IPS DF 19.7 (cell line): ENCODE measurements at places on chromosomes 11 and 22.

DNA sequence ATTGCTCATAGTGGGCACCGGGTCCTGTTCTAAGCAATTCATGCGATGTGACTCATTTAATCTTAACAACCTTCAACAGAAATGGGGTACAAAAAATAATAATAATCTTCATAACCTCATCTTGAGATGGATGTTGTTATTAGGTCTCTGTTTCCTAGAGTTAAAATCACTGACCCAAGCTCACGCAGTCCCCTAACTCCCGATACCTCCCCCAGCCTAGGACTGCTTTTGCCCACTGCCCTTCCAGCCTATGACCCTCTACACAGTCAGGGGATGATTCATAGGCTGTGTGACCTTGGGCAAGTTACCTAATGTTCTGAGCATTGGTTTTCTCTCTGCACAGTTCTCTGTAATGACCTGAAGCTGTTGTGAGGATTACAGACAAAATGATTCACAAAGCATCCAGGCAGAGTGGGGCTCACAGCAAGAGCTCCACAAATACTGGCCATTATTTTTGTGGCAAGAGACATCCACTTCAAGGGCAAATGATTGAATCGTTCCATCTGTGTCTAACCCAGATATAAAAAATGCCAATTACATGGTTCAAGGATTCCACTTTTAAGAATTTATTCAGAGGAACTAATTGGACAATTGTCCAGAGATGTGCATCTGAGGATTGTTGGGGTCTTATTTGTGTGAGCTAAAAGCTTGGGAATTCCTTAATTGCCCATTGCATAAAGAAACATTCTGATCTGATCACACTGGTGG lies 20.0 kb downstream of the MTFP1 start:
- no peak for DNase-seq

DNA sequence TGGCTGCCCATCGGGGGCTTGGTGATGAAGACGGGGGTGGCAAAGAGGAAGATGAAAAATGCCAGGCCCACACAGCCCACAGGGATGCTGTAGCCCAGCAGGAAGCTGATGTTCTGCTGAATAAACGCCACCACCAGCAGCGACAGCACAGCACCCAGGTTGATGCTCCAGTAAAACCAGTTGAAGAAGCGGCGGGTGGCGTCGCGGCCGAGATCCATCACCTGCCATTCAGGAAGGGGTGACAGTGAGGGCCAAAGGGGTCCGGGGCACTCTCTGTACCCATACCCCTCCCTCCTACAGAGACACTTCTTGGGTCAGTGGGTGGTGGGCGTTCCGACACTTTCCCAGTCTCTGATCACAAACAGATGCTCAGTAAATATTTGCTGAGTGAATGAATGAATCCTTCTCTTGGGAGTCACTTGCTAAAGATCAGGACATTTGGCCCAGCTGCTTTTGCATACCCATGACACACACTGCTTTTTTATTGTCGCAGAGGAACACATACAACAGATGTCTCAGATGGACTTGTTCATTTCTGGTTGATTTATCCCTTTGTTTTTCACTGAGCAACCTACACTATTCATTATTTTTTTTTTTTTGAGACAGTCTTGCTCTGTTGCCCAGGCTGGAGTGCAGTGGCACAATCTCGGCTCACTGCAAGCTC lies 5.2 kb downstream of the SLC15A3 start:
- DNase-seq = no peak

DNA sequence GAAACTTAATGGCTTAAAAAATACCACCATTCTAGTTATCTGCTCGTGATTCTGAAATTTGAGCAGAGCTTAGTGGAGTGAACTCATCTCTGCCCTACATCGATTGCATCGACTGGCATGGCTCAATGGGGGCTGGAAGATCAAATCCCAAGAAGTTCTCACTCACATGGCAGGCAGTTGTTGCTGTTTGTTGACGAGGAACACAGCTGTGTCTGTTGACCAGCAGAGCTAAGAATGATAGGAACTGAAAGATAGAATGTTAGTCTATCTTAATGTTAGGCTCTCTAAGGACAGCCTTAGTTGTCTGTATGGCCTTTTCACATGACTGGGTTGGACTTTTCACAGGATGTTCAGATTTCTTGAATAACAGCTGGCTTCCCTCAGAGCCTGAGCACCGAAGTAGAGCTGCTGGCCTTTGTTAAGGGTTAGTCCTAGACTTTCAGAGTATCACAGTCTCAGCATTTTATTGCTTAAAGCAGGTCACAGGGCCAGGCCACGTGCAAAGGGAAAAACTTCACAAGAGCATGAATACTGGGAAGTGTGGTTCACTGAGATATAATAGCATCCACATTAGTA lies 31.6 kb upstream of the IZUMO1R start:
- no peak for DNase-seq

DNA sequence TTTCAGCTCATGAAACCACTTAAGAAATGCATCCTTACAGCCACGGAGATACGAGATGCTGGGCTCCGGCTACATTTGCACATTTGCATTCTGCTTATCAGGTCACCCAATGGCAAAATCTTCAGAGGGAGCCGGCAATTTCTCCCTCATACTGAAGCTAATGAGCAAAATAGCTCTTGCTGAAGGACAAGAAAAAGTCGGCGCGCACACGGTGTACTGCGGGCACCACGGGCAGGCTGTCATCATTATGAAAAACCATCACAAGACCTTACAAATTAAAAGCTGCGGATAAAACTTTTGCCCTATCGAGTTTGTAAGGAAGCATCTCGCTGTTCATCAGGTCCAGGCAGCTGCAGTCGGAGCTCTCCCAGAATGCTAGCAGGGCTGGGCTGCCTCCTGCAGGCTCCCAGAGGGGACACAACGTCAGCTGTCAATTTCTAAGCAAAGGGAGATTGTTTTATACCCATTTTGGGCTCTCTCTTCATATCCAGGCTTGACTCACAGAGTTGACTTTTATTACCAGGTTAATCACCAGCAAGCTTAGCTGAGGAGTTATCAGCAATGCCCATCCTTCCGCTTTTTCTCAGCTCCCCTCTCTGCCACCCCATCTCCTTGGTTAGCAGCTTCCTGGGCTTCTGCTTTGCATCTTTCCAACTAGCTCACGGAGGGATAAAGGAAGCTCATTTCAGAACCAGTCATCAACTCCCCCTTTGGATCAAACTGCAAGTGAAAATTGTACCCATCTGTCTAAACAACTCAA lies 375.1 kb downstream of the OPCML start:
- DNase-seq = no peak

DNA sequence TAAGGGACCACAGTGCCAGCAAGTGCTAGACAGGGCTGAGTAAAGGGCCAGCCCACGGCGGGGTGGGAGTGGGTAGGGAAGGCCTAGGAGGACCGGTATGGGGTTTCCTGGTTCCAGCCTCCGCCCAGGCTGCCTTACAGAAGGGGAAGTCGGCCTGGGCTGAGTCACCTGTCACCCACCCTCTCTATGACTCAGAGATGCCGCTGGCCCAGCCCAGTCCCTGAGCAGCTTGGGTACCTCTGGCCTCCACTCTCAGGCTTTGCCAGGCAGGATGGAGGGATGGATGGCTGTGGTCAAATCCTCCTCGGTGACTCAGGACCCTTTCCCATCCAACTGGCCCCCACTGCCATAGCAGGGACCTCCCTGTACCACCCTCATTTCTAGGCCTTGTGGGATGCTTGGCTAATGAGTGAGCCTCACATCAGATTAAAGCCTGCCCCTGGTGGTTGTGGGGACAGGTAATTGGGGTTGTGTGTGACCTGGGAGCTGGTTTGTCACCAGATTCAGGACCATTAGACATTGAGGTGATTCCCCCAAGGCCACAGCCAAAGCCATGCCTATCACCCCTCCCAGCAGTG lies 13.9 kb downstream of the SLC35E4 start:
- DNase-seq = no peak

GRCh38 chr22:25067851-25068421 lies 115.4 kb downstream of the KIAA1671 start:
- no peak for DNase-seq

DNA sequence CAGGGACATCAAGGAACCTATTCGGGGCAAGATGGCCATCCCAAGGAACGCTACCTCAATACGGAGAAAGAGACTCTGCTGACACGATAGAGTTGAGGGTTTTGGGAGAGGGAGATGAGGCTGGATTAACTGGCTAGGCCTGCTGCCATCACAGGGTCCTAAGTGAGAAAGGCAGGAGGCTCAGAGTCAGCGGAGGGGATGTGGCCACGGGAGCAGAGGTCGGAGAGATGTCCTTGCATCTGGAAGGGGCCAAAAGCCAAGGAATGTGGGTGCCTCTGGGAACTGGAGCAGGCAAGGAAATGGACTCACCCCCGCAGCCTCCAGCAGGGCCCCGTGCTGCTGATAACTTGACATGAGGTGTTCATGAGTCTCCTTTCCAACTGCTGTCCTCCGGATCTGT lies 31.0 kb upstream of the RFPL3 start:
- no peak for DNase-seq

- DNase-seq = no peak
Measured at GRCh38 chr11:68503251-68503687, 42.7 kb downstream of the PPP6R3 start.

DNA sequence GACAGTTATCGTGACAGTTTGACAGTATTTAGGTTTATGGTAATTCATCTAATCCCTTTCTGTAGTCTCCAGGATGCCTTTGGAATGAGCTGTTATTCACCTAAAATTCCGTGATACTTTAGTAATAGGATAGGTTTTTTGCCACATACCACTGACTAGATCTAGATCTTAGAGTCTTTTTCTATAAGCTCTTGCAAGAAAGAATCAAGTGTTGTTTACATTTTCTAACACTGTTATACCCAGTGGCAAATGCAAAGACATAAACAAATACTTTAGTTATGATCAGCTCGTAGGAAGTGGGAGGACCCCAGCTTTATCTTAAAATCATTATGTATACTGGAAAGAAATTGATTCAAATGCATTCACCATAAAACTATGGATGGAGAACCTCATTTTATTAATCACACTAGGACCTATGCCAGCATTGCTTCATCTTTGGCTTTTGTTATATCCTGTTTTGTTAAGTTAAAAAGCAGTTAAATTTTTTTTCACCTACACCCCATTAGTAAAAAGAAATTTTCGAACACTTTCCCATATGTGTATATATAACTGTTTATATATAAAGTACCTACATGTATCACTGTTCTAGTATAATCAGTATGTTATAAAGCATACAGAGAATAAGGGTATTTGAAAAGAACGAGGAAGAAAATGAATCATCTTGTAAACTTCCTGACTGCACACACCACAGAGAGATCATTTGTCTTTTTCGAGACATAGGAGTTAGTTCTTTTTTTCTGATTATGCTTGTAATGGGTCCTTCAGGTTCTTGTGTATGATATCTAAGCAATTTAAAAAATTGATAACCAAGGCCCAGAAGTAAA lies 60.9 kb downstream of the PDHX start:
- no peak for DNase-seq

- no peak for DNase-seq
Measured at GRCh38 chr11:31110830-31111229, 258.7 kb downstream of the DCDC1 start.

DNA sequence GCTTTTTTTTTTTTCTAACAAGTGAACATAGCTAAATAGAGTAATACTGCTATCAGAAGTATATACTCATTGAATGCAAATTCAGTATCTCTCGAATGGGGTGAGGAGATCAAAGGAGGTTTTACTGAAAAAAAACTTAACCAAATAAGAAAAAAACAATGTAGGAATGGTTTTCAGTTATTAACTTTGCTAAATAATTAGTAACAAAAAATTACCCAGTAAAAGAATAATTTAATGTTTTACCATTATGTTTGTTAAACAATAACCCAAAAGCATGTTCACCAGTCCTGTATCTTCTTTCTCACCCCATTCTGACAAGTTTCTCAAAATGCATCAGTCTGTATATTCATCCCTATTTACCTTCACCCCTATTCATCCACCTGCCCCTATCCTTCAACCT lies 22.6 kb upstream of the CTSC start:
- no peak for DNase-seq

DNA sequence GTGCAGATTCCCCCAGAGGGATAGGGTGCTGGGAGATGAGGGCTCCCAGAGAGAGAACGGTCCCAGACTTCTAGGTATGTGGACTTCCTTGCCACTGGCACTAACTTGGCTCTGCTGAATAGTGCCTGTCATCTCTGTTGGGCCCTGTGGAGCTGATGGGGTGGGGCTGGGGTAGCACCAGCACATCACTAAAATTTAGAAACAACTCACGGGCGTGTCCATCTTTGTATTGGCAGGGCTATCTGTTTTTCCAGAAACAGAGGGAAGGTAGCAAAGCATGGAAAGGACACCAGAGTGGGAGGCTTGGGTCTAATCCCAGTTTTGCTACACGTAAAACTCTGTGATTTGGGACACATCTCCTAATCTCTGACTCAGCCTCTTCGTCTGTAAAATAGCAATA lies 25.8 kb downstream of the SWAP70 start:
- no peak for DNase-seq

- no peak for DNase-seq
Measured at GRCh38 chr11:105520706-105521345, 89.0 kb upstream of the GRIA4 start.

- DNase-seq = peak; percentile 65
Measured at GRCh38 chr22:26330971-26331625, 98.0 kb upstream of the ASPHD2 start.

DNA sequence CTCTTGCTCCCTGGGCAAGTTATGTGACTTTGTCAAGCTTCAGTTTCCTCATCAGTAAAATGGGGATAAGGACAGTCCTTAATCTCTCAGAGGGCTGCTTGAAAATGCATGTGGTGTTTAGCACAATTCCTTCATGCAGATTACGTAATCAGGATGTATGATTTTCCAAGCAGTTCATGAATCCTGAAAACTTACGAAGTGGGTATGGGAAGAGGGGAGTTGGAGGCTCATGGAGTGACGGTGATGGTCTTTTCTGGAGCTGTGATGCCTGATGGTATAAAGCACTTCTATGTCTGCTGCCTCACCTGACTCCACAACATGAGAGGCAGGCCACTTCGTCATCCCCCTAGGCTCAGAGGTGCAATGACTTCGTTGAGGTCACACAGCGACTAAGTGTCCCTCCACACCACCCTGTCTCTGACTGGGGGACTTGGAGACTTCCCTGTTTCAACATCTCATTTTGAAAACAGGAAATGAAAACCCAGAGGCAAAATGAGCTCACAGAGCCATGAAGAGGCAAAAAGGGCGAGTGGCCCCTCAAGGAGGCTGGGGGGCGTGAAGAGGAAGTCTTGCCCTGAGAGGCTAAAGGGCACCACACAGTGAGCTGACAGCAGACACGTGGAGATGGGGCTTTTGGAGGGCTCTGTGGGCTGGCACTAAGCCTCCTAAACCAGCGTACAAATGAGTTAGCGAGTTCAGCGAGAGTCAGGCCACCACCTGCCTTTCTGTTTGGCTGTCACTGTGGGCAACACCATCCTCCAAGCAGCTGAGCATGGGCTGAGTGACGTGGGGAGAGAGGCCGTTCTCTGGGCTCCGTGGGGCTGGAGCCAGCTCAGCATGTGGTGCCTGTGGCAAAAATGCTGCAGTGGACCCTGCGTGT lies 10.1 kb downstream of the MCM5 start:
- DNase-seq = no peak

GRCh38 chr11:12291766-12292165 lies 85.6 kb upstream of the PARVA start:
- DNase-seq = no peak

- no peak for DNase-seq
Measured at GRCh38 chr11:67366961-67367760, 6.2 kb downstream of the CLCF1 start.

DNA sequence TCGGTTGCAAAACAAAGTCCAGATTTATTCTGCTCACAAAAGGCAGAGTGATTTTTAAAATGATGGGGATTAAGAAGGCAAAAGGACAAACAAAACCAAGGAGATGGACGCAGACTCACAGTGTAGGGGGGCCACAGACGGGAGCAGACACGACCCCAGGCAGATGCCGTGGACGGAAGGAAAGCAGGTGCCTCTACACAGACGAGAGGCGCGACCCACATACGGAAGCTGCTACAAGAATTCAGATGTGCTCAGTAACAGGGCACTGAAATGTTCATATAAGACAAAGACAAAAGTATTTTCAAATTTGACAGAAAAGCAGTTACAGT lies 148.9 kb downstream of the BRD1 start:
- no peak for DNase-seq
